ENCODE measurements at places on chromosomes 16 and 17. TPM values are rescaled to one million over a fixed set of nuclear protein-coding genes. Genes with fewer than 3 reads are reported as not detected.

The ZNF276 gene
- total RNA-seq: 19.2 TPM

The TRAPPC2L gene
- 57.3 TPM for total RNA-seq

The CSH1 gene
- total RNA-seq: not detected

The CDK5R1 gene
- 0.98 TPM for total RNA-seq

The ARHGDIG gene
- total RNA-seq: 1.8 TPM

The CEP295NL gene
- 0.72 TPM for total RNA-seq

The TEKT1 gene
- not detected for total RNA-seq

The KIF2B gene
- total RNA-seq: not detected

The CD300A gene
- total RNA-seq: 5.6 TPM

DNA sequence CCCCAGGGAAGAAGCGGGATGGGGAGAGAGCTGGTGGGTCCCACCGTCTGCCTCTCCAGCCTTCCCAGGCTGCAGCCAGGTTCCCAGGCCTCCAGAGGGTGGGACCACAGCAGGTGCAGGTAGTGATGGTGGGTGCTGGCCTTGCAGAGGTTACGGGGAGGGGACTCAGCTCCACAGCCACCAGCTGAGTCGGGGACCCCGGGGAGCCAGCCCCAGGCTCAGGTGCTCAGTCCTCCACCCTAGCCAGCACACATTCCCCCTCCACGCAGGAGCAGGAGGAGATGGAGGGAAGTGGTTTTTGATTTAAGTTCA is 5.0 kb downstream of the TP53I13 start:
- DNase-seq: no peak
- peaks cover 6% of the 10 kb centered on the region for H3K36me3 ChIP-seq
- no peak overlapping the region for H3K27ac ChIP-seq

DNA sequence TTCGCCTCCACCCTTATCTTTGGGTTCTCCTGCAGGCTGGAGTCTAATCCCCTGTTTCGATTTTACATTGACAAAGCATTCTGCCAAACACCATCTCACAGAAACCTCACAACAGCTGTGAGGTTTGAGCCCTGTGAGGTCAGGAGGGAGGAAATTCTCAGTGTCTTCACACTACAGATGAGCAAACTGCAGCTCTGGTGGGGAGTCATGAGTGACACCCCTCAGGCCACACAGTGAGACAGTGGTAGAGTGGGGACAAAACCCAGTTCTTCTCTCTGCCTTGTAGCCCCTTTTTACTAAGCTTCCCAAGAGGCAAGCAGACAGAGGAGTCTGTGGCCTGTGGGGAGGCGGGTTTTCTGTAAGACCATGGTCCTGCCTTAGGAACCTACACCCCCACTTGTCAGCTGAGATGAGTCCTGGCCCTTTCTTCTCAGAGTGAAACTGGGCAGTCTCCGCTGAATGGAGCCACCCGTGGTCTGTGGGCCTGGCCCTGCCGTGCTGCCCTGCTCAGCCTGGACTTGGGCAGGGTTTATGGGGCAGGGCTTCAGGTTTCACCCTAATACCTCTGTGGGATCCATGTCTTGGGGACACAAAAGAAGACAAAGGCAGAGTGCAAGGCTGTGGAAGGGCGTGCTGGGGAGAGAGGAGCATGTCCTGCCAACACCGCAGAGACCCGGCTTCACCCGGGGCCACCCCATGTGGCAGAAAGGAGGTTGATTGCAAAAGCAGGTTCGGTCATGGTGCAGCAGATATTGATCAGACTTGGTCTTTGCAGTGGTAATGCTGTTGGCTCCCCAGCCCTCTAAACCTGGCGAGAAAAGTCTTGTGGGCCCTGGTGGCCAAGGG is 59.0 kb downstream of the ABR start:
- H3K36me3 ChIP-seq: no peaks in the 10 kb centered on the region
- H3K4me3 ChIP-seq: no peak overlapping the region
- H3K4me1 ChIP-seq: peaks cover 19% of the 10 kb centered on the region
- H3K27me3 ChIP-seq: no peaks in the 10 kb centered on the region
- DNase-seq: no peak
- H3K27ac ChIP-seq: no peak overlapping the region

GRCh38 chr17:63516910-63517824 is 6.0 kb upstream of the KCNH6 start:
- DNase-seq: no peak
- no peaks in the 10 kb centered on the region for H3K27me3 ChIP-seq
- H3K4me1 ChIP-seq: no peaks in the 10 kb centered on the region

GRCh38 chr16:51159865-51160264 is 8.8 kb upstream of the SALL1 start:
- H3K27me3 ChIP-seq: peaks cover 11% of the 10 kb centered on the region
- H3K27ac ChIP-seq: no peak overlapping the region
- no peaks in the 10 kb centered on the region for H3K4me1 ChIP-seq
- H3K36me3 ChIP-seq: no peaks in the 10 kb centered on the region
- DNase-seq: no peak
- H3K4me3 ChIP-seq: no peak overlapping the region

GRCh38 chr16:75250809-75251279 is 580 bp downstream of the BCAR1 start:
- H3K4me1 ChIP-seq: peaks cover 39% of the 10 kb centered on the region
- peak overlapping the region; percentile 91 for H3K4me3 ChIP-seq
- H3K36me3 ChIP-seq: no peaks in the 10 kb centered on the region
- H3K27me3 ChIP-seq: peaks cover 4% of the 10 kb centered on the region
- H3K27ac ChIP-seq: peak overlapping the region; percentile 94
- peak; percentile 76 for DNase-seq

DNA sequence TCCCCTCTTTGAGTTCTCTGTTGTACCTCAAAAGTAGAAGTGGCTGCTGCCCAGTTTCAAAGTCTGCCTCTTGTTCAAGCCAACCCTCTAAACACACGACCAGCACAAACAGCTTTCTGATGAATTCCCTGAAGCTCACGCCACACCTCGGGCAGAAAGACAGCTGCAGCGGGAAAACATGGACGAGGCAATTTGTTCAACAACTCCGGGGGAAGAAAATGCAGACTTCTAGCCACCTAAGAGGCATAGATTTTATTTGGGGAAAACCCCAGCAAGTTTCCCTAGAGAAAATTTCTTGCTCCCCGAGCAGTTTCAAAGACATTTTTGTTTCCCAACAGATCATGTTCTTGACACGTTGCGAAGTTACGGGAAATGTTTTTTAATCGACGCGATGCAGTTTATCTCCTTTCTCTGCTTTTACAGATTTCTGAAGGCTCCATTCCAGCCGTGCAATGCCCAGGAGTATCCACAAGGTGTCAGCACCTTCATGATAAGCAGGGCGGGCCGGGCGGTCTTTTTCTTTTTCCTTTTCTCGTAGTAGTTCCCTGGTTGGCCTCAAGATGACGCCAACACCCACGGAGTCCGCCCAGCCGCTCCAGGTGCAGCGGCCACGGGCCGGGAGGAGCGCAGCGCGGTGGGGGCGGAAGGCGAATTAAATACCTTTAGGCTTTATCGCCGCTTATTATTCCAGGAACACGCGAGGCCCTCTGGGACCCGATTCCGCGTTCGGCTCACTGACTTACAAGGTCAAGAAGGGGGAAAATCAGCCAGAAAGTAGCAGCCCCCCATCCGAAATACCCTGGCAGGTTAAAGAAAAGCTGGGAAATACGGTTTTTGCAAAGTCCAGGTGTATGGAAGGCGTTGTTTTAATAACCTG is 2.9 kb upstream of the FOXC2 start:
- no peaks in the 10 kb centered on the region for H3K36me3 ChIP-seq
- peak; percentile 91 for DNase-seq
- peaks cover 46% of the 10 kb centered on the region for H3K27me3 ChIP-seq
- no peak overlapping the region for H3K4me3 ChIP-seq
- H3K27ac ChIP-seq: no peak overlapping the region
- H3K4me1 ChIP-seq: no peaks in the 10 kb centered on the region

DNA sequence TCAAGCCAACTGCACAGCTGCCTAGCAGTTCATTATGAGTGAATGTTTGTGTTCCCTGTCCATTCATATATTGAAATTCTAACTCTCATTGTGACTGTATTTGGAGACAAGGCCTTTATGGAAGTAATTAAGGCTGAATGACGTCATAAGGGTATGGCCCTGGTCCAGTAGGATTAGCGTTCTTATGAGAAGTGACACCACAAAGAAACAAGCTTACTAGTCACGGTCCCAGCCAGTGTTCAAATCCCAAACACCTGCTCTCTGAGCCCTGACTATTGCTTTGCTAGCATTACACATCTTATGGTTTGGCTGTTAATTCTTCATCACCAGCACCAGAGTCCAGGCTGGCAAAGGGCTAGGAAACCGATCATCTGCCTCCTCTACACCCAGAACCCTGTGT is 2.2 kb downstream of the ZNF668 start:
- H3K27ac ChIP-seq: no peak overlapping the region
- no peaks in the 10 kb centered on the region for H3K27me3 ChIP-seq
- H3K4me3 ChIP-seq: peak overlapping the region; percentile 80

DNA sequence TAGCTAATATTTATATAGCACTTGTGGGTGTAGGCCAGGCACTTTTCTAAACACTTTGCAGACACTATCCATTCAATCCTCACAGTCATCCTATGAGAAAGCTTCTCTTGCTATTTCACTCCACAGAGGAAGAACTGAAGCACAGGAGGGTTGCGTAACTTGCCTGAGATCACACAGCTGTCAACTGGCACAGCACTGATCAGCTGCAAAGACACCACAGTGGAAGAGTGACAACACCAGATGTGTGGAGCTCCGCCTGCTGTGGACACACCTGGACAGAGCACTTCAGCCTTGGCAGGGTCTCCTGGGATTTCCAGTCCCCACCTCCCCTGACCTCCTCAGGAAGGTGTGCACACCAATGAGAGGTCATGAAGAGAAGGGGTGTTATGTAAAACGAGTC is 13.3 kb upstream of the CNEP1R1 start:
- H3K4me1 ChIP-seq: no peaks in the 10 kb centered on the region
- no peaks in the 10 kb centered on the region for H3K27me3 ChIP-seq
- no peak overlapping the region for H3K4me3 ChIP-seq
- H3K27ac ChIP-seq: no peak overlapping the region
- no peaks in the 10 kb centered on the region for H3K36me3 ChIP-seq

DNA sequence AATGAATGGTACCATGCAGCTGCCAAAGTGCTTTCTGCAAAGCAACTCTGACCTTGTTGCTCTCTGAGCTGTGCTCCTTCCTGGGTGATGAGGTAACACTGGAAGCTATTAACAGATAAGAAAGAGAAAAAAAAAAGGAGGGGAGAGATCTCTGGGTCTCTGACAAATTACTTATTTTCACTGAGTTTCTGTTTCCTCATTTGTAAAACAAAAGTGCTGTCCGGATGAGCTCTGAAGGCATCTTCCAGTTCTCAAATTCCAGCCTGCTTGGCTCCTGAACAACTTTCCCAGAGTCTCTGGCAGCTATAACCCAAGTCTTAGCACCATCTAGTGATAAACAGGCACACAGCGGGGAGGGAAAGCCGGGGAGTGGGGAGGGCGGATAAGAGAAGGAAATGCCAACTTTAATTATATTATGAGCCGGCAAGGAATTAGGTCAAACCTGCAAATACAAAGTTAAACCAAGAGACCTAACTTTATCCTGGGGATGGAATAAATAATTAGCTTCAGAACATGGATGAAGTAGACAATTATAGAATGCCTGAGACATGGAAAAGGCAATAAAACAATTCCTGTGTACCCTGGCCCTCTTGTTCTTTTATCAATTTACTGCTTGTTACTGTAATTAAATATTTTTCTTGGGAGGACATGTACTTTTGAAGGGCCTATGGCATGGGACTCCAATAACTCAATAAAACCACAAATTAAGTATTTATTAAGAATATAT is 61.3 kb upstream of the KIFC3 start:
- no peaks in the 10 kb centered on the region for H3K36me3 ChIP-seq
- H3K4me1 ChIP-seq: no peaks in the 10 kb centered on the region
- no peak overlapping the region for H3K27ac ChIP-seq
- DNase-seq: peak; percentile 58
- H3K27me3 ChIP-seq: no peaks in the 10 kb centered on the region

DNA sequence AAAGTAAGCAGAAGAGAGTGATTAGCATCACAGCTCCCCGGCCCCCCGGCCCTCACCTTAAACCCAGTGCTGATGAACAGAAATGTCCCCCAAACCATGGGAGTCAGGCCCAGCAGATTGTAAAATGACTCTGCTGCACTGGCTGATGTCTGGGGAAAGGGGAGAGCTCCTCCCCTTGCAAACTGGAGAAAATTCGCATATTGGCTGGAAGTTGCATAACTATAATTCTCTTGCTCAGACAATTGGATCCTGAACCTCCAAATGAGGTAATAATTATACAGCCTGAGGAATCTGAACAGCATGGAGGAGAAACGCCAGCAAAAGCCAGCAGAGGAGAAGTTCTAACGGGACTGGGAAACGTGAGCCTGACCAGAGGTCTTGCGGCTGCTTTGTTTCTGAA is 109.7 kb downstream of the C16orf95 start:
- no peaks in the 10 kb centered on the region for H3K27me3 ChIP-seq
- DNase-seq: no peak
- H3K27ac ChIP-seq: no peak overlapping the region
- H3K36me3 ChIP-seq: no peaks in the 10 kb centered on the region

DNA sequence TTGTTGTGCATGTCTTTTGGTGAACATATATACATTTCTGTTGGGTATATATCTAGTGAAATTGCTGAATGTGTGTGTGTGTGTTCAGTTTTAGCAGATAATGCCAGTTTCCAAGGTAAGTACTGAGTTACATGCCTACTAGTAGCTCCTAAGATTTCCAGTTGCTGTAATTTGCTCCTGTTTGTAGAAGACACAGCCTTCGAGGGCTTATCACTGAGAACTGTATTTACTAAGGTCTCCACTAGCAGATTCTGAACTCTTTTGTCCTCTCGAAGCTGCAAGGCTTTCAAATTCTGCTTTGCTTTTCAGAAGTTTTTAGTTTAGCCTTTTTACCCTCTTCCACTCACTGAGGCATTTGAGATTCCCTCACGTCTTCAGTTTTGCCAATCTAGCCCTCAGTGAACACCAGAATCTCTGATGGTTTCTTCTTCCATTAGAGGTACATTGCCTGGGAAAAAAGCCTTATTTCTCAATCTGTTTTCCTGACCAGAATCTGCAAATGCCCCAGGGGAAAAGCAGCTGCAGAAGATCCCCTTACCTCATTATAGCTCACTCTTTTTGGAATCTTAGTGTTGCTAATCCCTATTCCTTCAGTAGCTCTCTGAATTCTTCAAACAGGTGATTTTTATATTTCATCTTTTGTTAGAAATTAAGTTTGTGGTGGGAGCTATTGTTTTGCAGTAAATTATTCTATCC is 52.9 kb downstream of the NF1 start:
- H3K36me3 ChIP-seq: no peaks in the 10 kb centered on the region
- no peak for DNase-seq
- no peak overlapping the region for H3K27ac ChIP-seq
- H3K27me3 ChIP-seq: no peaks in the 10 kb centered on the region
- H3K4me3 ChIP-seq: no peak overlapping the region

GRCh38 chr16:69818891-69819545 is 56.9 kb downstream of the WWP2 start:
- H3K27me3 ChIP-seq: no peaks in the 10 kb centered on the region
- no peaks in the 10 kb centered on the region for H3K4me1 ChIP-seq
- H3K4me3 ChIP-seq: no peak overlapping the region
- no peak for DNase-seq
- H3K36me3 ChIP-seq: no peaks in the 10 kb centered on the region

All from colonic mucosa (tissue), 4 donors.